HFFc6 (cell line): ENCODE measurements at places on chromosomes 2 and 18. TPM values are rescaled to one million over a fixed set of nuclear protein-coding genes. Genes with fewer than 3 reads are reported as not detected.

- H3K27ac ChIP-seq = no peak overlapping the region
- no peaks in the 10 kb centered on the region for H3K36me3 ChIP-seq
- H3K4me3 ChIP-seq = no peak overlapping the region
- H3K27me3 ChIP-seq = no peaks in the 10 kb centered on the region
- DNase-seq = no peak
These were observed 377.9 kb downstream of the TMEM182 start for GRCh38 chr2:103139628-103140268.

GRCh38 chr2:99507937-99508818, 18.4 kb upstream of the REV1 start:
- DNase-seq = no peak
- H3K27ac ChIP-seq = no peak overlapping the region
- H3K36me3 ChIP-seq = no peaks in the 10 kb centered on the region
- H3K4me3 ChIP-seq = no peak overlapping the region

DNA sequence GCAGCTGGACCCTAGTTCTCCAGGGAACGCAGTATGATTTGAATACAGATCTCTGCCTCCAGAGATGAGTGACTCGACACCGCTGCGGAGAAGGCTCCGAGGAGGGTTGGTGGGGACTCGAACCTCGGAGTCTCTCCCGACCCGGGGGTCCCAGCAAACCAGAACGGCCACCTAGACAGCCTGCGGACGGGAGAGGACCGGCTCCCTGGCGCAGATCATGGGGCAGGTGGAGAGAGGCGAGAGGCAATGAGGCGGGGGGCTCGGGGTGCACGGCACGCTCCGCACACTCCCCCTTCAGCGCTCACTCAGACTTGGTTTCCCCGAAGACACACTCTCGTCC, 12.6 kb downstream of the DYSF start:
- no peak overlapping the region for H3K4me3 ChIP-seq
- H3K36me3 ChIP-seq = no peaks in the 10 kb centered on the region
- no peak for DNase-seq
- H3K4me1 ChIP-seq = peaks cover 8% of the 10 kb centered on the region
- no peak overlapping the region for H3K27ac ChIP-seq

- DNase-seq = no peak
- no peak overlapping the region for H3K4me3 ChIP-seq
- H3K27me3 ChIP-seq = peaks cover 49% of the 10 kb centered on the region
- H3K36me3 ChIP-seq = no peaks in the 10 kb centered on the region
- no peak overlapping the region for H3K27ac ChIP-seq
- H3K4me1 ChIP-seq = peaks cover 5% of the 10 kb centered on the region; the same call in 1 of the 2 replicates
These were observed 282.2 kb downstream of the CYP26B1 start for GRCh38 chr2:71865391-71865965.

Gene COPS9
- 147 to 184 TPM (median 176 TPM) in 3 replicates for total RNA-seq

Gene SERPINB3
- total RNA-seq = not detected in 3 replicates

Gene MIB1
- 30.0 to 30.4 TPM (median 30.2 TPM) in 3 replicates for total RNA-seq

Gene ANKRD36
- 4.3 to 6.2 TPM (median 5.0 TPM) in 3 replicates for total RNA-seq
